ENCODE measurements at places on chromosomes 2 and 18.
A peak's percentile ranks its signal among the peaks of the same experiment; 100 is the strongest.

DNA sequence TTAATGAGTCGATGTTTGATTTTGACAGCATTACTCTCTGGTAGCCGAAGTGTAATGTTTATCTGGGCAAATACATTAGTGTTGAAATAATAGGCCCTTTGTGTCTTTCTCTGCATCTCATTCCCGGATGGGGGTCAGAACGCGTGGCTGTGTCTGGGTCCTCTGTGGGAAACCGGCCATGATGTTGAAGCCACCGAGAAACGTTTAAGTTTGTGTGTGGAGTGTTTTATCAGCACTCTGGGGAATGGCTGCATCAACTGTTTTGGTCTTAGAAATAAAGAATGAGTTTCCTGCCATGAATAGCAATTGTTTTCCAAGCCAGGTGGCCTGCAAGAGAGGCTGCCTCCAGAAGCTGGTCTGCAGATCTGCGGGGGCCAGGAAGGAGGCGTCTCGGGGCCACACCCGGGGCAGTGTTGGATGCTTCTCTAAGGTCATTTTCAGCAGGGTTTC is 69.7 kb downstream of the RNF144A start:
- DNase-seq: no peak

- no peak for DNase-seq
Observed at GRCh38 chr18:13179566-13180113, 38.9 kb upstream of the LDLRAD4 start.

DNA sequence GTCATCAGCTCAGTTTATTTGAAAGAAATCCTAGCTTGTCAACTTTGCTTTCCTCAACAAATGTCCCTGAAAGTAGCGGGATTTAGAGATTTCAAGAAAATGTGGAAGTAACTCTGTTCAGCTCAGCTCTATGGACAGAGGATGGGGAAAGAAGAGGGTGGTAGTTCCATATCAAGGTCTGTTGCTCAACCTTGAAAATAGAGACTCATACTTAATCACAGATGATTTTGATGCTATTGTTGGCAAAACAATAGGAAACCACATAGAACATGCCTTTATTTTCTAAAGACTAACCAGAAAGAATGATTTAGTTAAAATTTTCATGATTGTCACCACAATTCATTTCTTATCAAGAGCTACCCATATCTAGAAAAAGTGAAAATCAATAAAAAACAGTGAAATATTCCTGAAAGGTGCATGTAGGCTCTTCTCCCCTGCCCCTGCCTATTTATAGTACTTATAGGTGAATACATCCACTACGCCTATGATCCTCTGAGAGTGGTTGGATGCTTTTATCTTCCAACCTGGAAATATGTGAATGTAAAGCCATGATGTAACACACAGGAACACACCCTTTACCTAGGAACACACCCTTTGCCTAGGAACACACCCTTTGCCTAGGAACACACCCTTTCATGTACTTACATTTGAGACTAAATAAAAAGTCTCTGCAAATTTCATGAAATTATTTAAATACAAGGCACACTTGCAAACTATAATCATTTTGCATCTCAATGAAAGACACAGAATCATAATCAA is 65.8 kb downstream of the ETAA1 start:
- DNase-seq: peak; percentile 36

- DNase-seq: peak; percentile 99
Observed at GRCh38 chr2:9191041-9191481, 15.6 kb upstream of the ASAP2 start.

DNA sequence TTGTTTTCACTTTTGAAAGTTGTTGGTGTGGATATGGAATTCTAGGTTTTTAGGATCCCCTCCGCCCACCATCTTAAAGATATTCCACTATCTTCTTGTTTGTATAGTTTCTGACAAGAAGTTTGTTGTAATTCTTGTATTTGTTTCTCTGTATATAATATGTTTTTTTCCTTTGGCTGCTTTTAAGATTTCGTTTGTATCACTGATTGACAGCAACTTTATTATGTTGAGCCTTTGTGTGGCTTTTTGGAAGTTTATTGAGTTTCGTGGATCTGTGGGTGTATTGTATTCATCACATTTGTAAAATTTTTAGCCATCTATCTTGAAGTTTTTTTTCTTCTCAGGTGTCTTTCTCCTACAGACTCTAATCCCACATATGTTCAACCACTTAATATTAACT is 200.1 kb downstream of the MCFD2 start:
- DNase-seq: no peak

- DNase-seq: no peak
Observed at GRCh38 chr2:132979339-132980093, 309.5 kb upstream of the LYPD1 start.

DNA sequence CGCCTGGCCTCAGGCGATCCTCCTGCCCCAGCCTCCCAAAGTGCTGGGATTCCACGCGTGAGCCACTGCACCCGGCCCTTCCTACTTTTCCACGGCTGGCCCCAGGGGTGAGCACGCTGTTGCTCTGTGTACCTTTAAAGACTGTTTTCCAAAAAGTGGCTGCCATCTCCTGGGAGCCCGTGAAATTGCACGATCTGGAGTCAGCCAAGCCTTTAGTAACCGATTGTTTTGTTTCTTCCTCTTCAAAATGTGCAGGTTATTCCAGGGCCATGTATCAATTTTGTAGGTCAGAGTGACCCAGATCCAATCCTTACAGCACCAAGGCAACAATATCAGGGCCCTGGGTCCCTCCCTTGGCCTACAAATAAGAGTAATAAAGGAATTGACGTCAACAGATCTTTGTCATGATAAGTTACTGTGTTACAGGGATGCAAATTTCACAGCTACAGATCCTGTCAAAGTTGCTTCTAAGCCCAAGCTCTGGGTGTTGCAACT is 135.6 kb upstream of the ZNF236 start:
- DNase-seq: peak; percentile 78

GRCh38 chr2:48174503-48174902 is 268.2 kb upstream of the FBXO11 start:
- DNase-seq: peak; percentile 2

DNA sequence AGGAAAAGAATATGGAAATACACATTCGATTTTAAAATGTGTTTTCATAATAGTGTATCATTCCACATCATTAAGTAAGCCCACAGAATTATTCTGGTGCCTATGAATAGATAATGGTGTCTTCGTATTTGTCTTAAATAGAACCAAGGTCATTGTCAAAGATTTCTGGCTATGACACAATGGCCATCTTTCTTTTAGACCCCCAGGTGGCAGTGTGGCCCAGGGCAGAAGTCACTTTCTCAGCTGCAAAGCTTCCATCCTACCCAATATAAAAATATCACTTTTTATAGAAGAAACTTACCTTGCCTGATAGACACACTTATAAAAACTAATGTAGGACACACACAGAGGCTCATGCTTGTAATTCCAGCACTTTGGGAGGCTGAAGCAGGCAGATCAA is 57.5 kb downstream of the ZRANB3 start:
- DNase-seq: peak; percentile 34

GRCh38 chr2:160486341-160486740 is 7.3 kb downstream of the RBMS1 start:
- peak; percentile 49 for DNase-seq

GRCh38 chr2:202950592-202950991 is 38.5 kb downstream of the CARF start:
- DNase-seq: no peak

GRCh38 chr2:240369801-240370585 is 65.5 kb upstream of the GPC1 start:
- DNase-seq: peak; percentile 94

GRCh38 chr2:171004363-171004762 is 75.3 kb downstream of the GORASP2 start:
- no peak for DNase-seq

- DNase-seq: no peak
Observed at GRCh38 chr18:57947117-57947516, 96.9 kb upstream of the NEDD4L start.

GRCh38 chr2:43080571-43081021 is 145.8 kb downstream of the ZFP36L2 start:
- no peak for DNase-seq

- no peak for DNase-seq
Observed at GRCh38 chr2:120442541-120442922, 96.6 kb downstream of the INHBB start.

- DNase-seq: no peak
Observed at GRCh38 chr18:9120796-9121195, 15.8 kb upstream of the ANKRD12 start.

GRCh38 chr2:210475706-210476105 is 853 bp downstream of the LANCL1 start:
- peak; percentile 42 for DNase-seq

GRCh38 chr2:45173513-45173912 is 164.3 kb upstream of the SIX2 start:
- peak; percentile 97 for DNase-seq

All from GM23248 (cell line).